ENCODE measurements at places on chromosomes 11 and 22. TPM values are rescaled to one million over a fixed set of nuclear protein-coding genes. Genes with fewer than 3 reads are reported as not detected.

The F2 gene
- not detected for total RNA-seq

The OR5D14 gene
- not detected for total RNA-seq

The HBB gene
- total RNA-seq: not detected

The B3GAT1 gene
- not detected for total RNA-seq

The POLDIP3 gene
- total RNA-seq: 31.9 TPM

Measured in glomerular endothelial cell (primary cell).